CD4-positive, alpha-beta T cell treated with Interleukin-6 at 100 ng/mL for 8 hours (primary cell): ENCODE measurements at places on chromosomes 6 and 20.

GRCh38 chr6:139536751-139537617 lies 162.5 kb upstream of the CITED2 start:
- no peak for DNase-seq

GRCh38 chr6:4322846-4323309 lies 187.5 kb upstream of the ECI2 start:
- no peak for DNase-seq

DNA sequence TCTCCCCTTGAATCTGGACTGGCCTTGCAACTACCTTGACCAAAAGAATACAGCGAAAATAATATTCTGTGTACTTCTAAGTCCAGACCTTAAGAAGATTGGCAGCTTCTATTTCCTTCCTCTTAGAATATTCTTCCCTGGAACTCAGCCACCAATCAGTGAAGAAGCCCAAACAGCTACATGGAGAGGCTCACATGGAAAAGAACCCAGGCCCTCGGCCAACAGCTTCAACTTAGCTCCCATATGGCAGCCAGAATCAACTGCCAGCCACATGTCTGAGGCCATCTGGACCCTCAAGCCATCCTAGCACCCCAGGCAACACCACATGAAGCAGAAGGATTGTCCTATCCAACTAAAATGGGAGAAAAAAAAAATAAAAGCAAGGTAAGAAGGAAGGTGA lies 178.8 kb downstream of the IBTK start:
- DNase-seq = no peak

DNA sequence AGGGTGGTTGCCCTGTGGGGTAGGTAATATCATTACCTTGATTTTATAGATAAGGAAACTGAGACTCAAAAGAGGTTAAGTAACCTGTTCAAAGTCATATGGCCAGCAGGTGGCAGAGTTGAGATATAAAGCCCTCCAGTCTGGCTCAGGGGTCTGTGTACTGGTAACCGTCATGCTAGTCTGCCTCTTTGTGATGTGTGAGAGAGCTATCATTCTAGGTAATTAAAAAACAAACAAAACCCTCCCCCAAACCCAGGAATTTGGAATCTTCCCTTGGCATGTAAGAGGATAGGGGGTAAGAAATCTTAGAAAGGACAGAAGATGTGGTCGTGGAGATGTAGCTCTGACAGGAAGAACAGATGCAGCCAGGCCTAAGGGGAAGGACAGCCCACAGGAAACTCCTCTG lies 206.0 kb downstream of the CDC5L start:
- DNase-seq = peak; percentile 34

DNA sequence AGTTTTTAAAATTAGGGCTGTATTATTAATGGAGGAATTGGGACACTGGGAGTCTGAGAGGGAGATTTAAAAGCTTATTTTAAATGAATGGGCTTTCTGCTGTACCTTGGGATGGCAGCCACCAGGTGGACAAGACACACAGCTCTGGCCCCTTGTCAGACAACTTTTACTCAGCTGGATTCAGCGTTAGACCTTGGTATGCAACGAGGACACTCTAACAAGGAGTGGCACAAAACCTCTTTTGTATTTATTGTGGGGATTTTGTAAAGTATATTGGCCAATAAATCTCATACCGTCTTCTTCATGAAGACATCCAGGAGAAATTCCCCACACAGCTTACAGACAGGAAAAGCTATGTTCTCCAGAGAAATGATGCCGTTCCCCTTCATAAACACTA lies 105.7 kb downstream of the LCA5 start:
- no peak for DNase-seq

- DNase-seq = no peak
Observed at GRCh38 chr6:518218-518617, 126.7 kb downstream of the IRF4 start.

DNA sequence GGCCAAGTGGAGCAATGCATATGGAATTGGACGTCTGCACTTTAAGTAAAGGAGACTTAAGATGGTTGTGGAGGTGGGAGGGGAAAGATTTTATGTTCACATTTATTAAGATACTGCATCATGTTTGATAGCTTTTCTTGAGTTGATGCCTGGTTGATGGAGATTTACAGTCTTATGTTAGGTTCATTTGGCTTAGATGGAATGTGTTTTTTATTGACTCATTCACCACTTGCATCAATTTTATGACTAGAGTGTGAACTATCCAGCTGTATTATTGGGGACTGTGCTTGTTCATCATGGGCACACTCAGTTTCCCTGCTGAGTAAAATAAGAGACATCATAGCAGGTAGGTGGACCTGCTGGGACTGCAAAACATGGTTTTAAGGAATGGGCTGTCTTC lies 91.2 kb upstream of the SCP2D1 start:
- DNase-seq = no peak

DNA sequence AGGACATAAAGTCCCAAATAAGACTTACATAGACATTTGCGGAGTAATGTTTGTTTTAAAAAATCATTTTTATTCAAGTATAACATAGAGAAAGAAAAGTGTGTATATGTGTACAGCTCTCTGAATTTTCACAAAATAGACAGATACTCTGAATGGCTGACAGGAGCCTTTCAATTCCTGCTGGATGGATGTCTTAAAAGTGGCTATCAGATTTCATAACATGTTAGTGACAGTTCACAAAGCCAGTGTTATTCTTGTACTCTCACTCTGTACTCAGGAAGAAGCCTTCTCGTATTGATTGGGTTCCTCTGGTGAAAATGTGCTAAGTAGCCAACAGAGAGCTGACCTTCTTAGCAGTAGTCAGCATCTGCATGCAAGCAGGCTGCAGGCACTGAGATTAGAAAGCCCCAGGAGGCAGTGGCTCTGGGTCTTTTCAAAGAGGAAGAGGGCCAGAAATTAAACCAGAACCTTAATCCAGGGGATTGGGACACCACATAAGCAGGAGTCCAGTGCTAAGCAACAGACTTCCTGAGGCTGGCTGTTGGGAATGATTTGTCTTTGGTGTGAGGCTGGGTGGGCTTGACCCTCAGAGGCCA lies 19.7 kb downstream of the SLC17A4 start:
- no peak for DNase-seq

- DNase-seq = no peak
Observed at GRCh38 chr6:108453601-108454185, 107.0 kb upstream of the FOXO3 start.

DNA sequence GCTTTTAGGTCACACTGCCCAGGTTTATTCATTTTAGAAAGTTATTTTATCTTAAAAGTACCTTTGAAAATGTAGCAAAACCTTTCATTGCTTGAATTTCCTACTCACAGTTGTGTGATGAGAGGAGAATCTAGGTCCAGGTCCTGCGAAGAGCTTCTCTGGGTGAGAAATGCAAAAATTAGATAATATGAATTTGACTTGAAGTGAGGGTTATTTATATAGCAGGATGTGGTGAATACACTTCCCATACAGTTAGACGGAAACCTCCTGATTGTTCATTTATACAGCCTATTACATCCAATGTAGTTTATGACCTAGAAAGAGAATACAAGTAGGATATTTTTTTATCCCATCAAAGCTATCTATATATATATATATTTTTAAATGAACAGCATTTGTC lies 30.5 kb downstream of the CDKAL1 start:
- DNase-seq = no peak

GRCh38 chr6:75196081-75196687 lies 9.7 kb downstream of the COL12A1 start:
- no peak for DNase-seq

GRCh38 chr20:36304786-36305495 lies 1.2 kb upstream of the DLGAP4 start:
- no peak for DNase-seq
